Endothelial cell of umbilical vein (primary cell): ENCODE measurements at places on chromosomes 4 and X.

GRCh38 chr4:158042591-158043030 is 130.2 kb downstream of the GASK1B start:
- DNase-seq = peak; percentile 60

GRCh38 chr4:172892300-172892699 is 276.3 kb upstream of the GALNT7 start:
- peak; percentile 40 for DNase-seq

DNA sequence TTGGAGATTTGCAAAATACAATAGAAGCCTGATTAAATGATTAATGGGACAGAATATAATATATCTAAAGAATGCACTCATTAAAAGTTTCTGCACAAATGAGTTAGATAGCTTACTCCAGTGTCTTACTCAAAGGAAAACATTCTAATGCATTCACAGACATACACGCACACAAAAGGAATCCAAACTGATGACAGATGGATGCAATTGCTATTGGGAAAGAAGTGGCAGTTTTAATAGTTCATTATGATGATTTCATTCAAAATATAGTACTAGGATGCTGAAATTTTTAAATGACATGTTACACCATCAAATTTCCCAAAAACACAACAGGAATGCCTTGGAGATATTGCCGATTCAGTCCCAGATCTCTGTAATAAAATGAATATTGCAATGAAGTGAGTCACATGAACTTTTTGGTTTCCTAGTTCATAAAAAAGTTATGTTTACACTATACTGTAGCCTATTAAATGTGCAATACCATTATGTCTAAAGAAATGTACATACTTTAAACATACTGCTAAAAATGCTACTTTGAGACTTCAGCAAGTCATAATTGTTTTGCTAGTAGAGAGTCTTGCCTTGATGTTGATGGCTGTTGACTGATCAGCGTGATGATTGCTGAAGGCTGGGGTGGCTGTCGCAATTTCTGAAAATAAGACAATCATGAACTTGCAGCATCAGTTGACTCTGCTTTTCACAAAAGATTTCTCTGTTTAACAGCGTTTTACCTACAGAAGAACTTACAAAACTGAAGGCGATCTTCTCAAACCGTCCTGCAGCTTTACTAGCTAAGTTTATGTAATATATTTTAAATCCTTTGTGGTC is 45.6 kb downstream of the BBS12 start:
- DNase-seq = no peak

DNA sequence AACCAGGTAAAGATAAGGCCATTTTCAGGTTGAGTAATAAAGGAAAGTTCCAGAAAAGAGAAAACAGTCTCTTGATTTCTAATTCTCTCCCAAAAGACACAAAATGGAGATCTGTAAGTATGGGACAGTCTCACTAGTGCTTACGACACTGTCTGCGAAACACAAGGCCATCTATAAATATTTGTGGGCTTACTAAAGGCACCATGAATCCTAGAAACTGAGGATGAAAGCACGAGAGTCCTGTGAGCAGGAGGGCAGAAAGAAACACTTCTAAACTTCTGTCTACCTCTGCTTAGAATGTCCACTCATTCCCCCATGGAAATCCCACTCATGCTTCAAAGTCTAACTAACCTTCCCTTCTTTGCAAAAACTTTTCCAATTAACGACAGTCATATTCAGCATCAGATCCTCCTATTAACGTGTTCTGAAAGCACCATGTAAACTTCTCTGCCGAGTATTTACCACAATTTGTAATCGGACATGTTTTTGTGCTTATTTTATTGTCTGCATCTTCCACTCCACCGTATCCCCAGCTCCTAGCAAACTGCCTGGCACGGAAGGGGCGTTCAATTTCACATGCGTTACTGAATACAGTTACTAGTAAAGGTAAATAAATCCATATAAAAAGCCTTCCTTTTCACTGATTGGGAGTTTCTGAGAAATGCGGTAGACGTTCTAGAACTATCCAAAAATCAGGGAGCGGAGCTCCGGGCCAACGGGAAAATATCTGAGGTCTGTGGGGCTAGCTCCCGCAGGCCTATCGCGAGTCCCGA is 665 bp downstream of the PSMD10 start:
- peak; percentile 39 for DNase-seq

DNA sequence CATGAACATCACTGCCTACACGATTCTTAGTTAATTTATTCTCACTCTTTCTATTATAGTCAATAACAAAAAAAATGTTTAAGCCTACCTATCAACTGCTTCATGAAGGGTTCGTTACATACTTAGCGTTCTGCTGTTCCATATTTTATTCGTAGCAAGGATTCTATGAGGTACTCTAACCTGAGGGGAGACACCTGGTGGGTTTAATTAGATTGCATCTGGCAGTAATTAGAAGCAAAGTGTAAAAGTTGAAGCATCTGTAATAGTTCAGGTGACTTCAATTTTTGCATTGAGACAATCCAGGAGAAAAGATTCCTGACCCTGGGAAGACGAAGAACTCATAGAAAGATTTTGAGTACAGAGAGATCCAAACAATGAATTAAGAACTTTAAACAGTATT is 1655.8 kb upstream of the TENM3 start:
- DNase-seq = no peak

GRCh38 chr4:146191766-146192458 is 16.4 kb downstream of the LSM6 start:
- DNase-seq = no peak

DNA sequence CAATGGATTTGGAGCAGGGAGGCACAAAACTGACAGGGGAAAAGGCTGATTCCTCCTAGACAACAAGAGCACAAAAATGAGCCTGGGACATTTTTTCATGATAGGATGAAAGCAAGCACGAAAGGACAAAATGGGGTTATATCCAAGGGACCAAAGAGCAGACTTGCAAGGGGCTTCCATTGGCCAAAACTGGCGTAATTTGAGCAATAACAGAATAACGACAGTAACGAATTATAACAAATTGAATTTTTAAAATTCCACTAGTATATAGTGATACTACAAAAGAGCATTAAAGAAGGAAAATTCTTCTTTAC is 10.3 kb downstream of the SPP1 start:
- DNase-seq = no peak

DNA sequence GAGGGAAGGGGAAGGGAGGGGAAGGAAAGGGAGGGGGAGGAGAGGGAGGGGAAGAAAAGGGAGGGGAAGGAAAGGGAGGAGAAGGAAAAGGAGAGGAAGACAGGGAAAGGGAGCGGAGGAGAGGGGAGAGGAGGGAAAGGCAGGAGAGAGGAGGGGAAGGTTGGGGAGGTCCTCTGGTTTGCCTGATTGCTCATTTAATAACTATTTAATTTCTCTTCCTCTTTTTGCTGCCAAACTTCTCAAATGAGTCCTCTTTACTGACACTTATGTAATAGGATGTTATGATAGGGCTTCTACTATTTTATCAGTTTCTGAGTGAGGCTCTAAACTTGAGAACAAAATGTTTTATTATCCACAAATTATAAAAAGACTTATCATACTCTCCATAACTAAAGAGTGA is 35.4 kb upstream of the PPA2 start:
- no peak for DNase-seq

GRCh38 chrX:85569096-85569495 is 189.6 kb upstream of the POF1B start:
- DNase-seq = no peak

DNA sequence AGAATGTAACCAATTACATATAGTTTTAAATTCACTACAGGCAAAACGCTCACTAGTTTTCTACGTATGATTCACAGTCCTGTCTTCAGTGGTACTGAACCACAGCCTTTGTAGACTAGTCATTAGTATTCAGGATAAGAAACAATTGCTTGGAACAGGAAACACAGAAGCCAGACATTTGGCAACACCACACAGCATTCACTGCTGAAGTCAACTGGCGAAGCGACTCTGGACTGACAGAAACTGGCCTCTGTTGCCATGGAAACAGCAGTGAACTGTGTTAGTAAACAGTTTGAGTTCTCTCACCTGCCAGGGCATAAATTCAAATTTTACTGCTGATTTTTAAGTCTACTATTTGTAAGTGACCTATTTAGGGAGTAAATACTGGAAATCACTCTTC is 57.6 kb downstream of the MAPK10 start:
- DNase-seq = peak; percentile 85

- DNase-seq = no peak
Measured at GRCh38 chr4:55498051-55498450, 48.7 kb downstream of the CLOCK start.

DNA sequence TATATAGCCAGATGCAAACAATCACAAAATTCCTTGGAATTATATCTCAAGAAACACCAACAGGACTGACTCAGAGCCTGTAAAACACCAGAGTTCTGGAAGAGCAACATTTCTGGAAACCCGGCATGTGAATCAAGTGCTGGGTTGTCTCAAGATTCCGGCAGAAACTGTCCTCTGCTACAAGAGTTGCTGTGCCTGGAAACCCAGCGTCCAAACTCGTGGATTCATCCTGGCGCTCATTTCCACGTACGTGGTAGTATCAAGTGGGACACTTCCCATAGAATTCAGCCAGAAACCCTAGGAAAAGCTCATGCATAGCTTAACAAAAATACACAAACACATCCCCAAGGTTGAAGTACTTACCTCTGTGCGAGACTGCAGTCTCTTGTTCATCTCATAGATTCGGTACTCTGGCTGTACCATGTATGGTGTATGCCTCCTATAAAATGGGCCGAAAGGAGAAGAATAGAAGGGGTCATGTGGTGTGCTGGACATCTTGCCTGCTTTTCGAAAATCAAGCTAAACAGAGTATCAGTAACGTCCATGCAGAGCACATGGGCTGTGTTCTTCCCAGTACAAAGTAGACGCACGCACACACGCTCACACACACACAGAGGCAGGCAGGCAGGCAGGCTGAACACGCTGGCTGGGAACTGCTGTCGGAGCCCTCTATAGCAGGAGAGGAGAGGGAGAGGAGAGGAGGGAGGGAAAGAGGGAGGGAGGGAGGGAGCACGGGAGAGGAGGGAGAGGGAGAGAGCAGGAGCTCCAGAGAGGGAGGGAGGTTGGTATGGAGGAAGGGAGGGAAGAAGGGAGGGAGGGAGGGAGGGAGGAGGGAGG is at the start of gene LDB2:
TSS of gene LDB2 (minus strand) at position 655 of the 837 bp plus-strand sequence.
- peak; percentile 88 for DNase-seq
